HL-60 (cell line): ENCODE measurements at places on chromosomes 12 and 14.

DNA sequence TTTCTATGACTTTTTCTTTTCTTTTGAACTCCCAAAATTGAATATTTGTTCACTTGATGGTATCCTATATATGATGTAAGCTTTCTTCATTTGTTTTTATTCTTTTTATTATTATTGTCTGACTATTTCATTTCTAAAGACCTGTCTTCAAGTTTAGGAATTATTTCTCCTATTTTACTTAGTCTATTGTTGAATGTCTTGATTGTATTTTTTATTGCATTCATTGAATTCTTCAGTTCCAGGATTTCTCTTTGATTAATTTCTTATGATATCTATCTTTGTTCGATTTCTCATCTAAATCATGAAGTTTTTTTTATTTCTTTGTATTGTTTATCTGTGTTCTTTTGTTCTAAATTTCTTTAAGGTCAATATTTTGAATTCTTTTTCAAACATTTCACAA is 238.8 kb downstream of the TTC6 start:
- no peak for DNase-seq

- no peak for DNase-seq
Observed at GRCh38 chr12:45268672-45269411, 52.9 kb downstream of the ANO6 start.

DNA sequence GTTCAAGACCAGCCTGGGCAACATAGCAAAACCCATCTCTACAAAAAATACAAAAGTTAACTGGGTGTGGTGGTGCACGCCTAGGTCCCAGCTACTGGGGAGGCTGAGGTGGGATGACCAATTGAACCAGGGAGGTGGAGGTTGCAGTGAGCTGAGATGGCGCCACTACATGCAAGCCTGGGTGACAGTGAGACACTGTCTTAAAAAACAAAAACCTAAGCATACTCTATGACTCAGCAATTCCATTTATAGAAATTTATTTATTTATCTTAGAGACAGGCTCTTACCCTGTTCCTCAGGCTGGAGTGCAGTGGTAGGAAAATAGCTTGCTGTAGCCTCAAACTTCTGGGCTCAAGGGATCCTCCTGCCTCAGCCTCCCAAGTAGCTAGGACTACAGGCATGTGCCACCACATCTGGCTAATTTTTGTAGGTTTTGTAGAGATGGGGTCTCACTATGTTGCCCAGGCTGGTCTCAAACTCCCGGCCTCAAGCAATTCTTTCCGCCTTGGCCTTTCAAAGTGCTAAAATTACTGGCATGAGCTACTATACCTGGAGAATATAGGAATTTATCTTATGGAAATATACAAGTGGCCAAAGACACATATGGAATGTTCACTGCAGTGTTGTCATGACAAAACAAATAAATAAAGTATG is 43.3 kb downstream of the NCKAP5L start:
- no peak for DNase-seq

DNA sequence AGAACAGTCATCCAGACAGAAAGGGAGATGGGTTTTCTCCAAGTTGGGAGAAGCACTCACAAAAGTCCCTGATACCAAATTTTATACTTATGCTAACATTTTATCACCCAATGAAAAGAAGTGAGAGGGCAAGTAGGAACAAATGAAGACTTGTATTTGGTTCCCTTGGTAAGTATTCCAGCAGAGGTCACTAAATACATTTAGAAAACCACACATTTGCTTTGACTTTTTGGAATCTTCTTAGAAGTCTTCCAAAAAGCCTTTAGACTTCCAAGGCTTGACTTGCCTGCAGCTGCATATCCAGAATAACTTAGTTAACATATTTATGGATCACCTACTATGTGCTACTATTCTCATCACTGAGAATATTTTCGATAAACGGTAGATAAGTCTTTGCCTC is 3.1 kb upstream of the GYS2 start:
- DNase-seq, result no peak

GRCh38 chr14:96978525-96979272 is 181.5 kb downstream of the VRK1 start:
- DNase-seq, result no peak

- DNase-seq, result no peak
Observed at GRCh38 chr12:6955108-6956020, 4.2 kb downstream of the PTPN6 start.

DNA sequence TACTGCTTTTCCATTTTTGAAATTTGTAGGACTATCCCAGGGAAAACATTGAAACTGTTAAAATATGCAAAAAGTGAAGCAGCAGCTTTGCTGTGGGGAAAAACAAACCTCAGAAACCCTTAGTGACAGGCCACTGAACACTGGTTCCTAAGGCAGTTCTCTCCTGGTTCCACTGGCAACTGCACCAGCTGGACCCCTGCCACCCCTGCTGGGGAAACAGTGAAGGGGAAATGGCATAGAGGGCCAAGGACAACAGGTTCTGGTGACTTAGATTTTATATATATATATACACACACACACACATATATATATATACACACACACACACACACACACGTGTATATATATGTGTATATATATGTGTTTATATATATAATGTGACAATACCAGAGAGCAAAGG is 16.2 kb upstream of the KRT7 start:
- no peak for DNase-seq

DNA sequence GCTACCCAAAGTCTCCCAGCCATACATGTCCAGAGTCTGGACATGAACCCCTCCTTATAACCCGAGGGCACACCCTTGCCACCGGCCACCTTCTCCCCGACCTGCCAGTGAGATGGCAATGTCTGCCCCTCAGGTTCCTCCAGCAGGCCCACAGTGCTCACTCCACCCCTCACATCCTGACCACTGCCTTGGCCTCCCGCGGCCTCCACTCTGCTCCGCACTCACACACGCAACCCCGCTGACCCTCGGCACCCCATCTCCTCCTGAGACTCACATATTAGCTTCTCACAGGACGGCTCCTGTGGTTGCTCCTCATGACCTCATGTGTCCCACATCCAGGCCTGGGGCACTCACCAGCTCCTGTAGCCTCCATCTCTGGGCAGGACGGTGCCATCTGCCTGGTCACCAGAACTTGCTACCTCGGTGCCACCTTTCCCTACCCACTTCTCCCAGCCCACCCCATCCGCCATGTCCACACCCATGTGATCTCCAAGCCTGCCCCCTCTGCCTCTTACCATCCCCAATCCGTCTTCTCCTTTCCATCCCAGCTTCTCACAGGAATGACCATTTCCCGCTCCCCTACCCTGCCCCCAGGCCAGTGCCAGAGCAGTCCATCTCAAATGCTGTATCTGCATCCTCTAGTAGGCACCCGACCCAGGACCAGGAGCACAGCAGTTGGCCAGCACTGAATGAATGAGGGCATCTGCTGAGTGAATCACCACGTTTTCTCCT is 198.6 kb upstream of the DIO3 start:
- no peak for DNase-seq

- DNase-seq, result no peak
Observed at GRCh38 chr14:61153914-61154545, 127.1 kb downstream of the TMEM30B start.

DNA sequence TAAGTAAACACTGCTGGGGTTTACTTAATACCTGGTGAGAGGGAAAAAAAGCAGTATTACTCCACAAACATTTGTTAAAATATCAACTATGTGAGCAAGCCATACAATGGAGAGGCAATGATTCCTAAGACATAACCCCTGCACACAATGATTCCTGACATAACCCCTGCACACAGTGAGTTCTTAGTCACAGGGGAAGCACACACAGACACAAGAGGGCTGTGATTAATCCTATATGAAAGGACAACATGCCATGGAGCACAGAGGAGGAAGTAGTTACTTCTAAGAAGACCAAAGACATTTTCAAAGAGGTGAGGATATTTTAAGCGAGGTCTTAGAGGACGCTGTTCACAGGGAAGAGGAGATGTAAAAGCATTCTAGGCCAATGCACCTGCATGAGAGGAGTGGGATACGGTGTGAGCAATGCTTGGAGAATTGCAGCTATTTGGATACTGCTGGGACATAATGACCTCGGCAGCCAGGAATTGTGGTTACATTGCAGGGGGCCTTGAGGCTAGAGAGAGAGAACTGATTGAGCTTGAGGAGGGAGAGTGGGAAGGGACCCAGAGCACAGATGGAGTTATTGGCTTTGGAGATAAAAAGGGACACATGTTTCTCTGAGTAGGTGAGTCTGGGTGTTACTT is 211.9 kb downstream of the APAF1 start:
- no peak for DNase-seq

DNA sequence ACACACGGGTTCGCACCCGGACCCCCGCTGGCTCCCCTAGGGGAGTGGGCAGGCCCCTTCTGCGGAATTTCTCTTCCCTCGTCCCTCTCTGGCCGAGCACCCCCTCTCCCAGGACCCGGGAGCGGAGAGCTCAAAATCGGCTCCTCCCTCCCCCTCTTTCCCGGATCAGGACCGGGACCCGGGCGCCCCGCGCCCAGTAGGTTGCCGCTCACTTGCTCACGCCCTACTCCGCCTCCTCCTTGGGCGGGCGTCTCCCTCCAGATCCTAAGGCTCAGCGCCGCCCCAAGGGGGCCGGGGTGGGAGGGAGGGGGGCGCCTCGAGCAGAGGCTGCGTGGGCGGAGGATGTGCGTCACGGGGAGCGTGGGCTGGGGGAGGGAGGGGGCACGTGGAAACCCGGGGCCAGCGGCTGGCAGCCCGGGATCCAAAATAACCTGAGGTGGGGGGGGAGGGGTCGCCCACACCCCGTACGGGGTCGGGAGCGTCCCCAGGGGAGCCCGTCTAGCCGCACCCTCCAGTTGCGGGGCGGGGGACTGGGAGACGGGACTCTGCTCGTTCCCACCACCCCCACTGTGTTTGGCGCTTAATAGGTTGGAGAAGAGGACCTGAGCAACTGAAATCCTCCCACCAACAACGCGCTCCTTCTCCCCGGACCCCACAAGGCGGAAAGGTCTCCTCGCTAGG is 1.8 kb upstream of the NAB2 start:
- DNase-seq, result no peak

DNA sequence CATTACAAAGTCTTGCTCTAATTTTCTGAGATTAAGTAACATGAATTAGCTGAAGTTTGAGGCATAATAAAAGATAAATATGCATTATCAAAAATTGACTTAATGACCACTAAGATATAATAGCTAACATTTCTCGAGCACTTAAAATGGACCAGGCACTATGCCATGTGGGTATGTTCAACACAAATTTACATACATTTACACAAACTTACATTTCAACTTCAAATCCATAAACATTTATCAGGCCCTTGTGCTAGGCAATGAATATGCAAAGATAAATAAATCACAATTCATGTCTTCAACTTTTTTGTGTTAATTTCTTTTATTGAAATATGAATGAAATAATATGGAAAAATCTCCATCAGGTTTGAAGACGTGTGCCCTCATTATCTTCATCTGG is 108.7 kb downstream of the GAS2L3 start:
- DNase-seq, result no peak

- no peak for DNase-seq
Observed at GRCh38 chr12:57753756-57754337, 1.1 kb upstream of the MARCHF9 start.

DNA sequence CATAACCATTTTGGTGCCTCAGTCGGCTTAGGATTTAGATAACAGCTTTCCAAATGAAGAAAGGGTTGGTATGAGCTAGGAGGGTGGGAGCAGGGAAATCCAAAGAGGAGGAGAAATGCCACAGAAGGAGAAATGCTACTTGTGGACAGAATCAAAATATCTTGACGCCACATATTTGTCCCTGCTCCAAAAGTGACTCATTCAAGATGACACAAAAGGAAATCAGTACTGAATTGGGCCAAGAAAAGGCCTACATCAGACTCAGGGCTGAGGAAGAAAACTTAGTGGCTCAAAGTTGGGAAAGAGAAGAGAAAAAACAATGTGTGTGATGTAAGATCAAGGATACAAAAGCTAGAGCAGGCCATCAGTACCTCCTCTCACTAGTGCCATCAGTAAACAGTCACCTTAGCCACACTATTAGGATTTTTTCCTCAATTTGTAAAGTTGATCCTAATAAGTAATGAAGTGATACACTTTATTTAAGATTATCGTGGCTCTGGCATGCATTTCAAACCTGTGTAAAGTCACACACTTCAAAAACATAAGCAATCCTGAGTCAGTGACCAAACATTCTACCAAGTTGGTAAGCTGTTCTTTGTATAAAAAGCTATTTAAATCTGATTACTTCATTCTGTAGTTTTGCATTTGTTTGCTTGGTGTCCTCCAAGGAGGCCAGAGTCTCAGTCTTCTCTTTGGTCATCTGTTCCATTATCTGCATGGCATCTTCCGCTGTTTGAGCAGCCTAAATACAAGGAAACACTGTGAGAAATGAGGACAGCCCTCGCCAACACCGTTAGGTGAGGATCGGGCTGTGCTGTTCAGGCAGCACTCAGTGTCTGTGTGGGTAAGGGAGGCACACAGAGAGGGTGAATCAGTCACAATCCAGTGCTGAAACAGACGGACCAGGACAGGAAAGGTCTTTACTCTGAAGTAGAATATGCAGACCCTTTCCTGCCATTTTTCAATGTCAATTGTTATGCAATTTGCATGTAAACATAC is 52.6 kb upstream of the VPS33A start:
- DNase-seq, result no peak

DNA sequence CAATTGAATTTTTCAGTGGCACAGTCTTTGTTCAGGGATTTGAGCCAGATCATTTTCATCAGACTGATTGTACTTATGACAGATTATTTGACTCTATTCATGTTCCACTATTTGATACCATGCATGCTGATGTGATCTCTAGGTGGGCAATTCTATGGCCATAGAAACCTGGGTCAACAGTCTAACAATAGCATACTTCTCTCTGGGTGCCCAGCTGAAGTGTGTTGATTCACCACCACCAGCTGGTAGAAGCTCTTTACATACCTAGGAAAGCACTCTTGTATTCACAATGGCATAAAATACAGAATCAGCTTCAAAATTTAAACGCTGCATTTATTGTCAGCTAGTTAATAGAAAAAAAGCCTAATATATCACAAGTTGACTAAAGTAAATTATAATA is 90.2 kb upstream of the TMTC2 start:
- no peak for DNase-seq

- no peak for DNase-seq
Observed at GRCh38 chr12:60078026-60078425, 482.2 kb downstream of the SLC16A7 start.

- no peak for DNase-seq
Observed at GRCh38 chr12:38995249-38995648, 89.9 kb upstream of the CPNE8 start.

DNA sequence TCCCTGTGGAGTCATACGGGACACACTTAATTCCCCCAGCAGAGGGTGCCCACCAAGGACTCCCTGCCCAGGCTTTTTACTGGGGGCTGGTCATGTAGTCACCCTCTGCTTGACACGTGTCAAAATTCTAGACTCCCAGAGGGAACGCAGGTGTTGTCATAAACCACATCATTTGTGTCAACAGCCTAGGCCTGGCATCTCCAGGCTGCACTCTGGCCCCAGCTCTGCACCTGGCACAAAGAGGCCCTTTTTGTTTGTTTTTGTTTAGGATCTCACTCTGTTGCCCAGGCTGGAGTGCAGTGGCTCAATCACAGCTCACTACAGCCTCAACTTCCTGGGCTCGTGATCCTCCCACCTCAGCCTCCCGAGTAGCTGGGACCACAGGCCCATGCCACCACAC is 21.1 kb downstream of the BRI3BP start:
- DNase-seq, result no peak
